ENCODE measurements at places on chromosomes 1 and 21. TPM values are rescaled to one million over a fixed set of nuclear protein-coding genes. Genes with fewer than 3 reads are reported as not detected.
A peak's percentile ranks its signal among the peaks of the same experiment; 100 is the strongest.

- H3K36me3 ChIP-seq = no peaks in the 10 kb centered on the region
- no peak overlapping the region for H3K4me3 ChIP-seq
- no peak overlapping the region for H3K27ac ChIP-seq
- H3K27me3 ChIP-seq = no peaks in the 10 kb centered on the region
- no peaks in the 10 kb centered on the region for H3K4me1 ChIP-seq
Observed at GRCh38 chr1:216325336-216325735, 97.9 kb downstream of the USH2A start.

GRCh38 chr1:207646171-207646570 lies 1.2 kb downstream of the CR1L start:
- no peak overlapping the region for H3K27ac ChIP-seq
- no peak overlapping the region for H3K4me3 ChIP-seq

- H3K36me3 ChIP-seq = peaks cover 8% of the 10 kb centered on the region
- H3K27me3 ChIP-seq = peaks cover 50% of the 10 kb centered on the region
- H3K4me1 ChIP-seq = peaks cover 8% of the 10 kb centered on the region
- H3K4me3 ChIP-seq = peak within 1 kb of the TSS; percentile 88
- H3K27ac ChIP-seq = no peak within 1 kb of the TSS
- DNase-seq = peak; percentile 99
Observed at GRCh38 chr1:1115786-1116700, at the start of gene C1orf159. C1orf159 (minus strand) TSS chr1:1116089; CDS start chr1:1091543, 24,546 bp downstream.

MPL gene
- 0.05 TPM for total RNA-seq

DNA sequence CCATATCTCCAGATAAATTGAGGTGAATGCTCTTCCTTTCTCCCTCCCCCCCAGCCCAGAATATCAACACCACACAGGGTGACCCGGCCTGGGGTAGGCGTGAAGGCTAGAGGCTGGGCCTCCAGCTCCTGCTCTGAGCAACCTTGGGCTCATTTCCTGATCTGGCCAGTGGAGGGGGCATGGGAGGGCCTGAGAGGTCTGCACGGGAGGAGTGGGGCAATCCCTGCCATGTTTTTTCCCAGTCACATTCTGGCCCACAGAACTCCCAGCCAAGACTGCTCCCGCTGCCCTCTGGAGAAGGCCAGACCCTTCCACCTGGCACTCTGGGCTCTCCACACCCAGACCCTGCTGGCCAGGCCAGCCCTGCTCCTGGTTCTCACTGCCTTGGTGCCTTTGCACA lies 3.9 kb downstream of the CLDN19 start:
- no peak for DNase-seq
- peaks cover 5% of the 10 kb centered on the region for H3K4me1 ChIP-seq
- no peak overlapping the region for H3K27ac ChIP-seq
- H3K4me3 ChIP-seq = no peak overlapping the region
- no peaks in the 10 kb centered on the region for H3K27me3 ChIP-seq
- no peaks in the 10 kb centered on the region for H3K36me3 ChIP-seq

GRCh38 chr1:100134872-100135271 lies 1.9 kb downstream of the TRMT13 start:
- H3K4me1 ChIP-seq = peaks cover 15% of the 10 kb centered on the region
- H3K27me3 ChIP-seq = no peaks in the 10 kb centered on the region
- no peak for DNase-seq
- peaks cover 30% of the 10 kb centered on the region for H3K36me3 ChIP-seq

OR2L2 gene
- total RNA-seq = under 0.01 TPM

GRCh38 chr21:45821315-45821962 lies 160.1 kb upstream of the COL6A1 start:
- DNase-seq = no peak
- H3K27ac ChIP-seq = no peak overlapping the region
- peaks cover 4% of the 10 kb centered on the region for H3K4me1 ChIP-seq
- peaks cover 2% of the 10 kb centered on the region for H3K36me3 ChIP-seq

DNA sequence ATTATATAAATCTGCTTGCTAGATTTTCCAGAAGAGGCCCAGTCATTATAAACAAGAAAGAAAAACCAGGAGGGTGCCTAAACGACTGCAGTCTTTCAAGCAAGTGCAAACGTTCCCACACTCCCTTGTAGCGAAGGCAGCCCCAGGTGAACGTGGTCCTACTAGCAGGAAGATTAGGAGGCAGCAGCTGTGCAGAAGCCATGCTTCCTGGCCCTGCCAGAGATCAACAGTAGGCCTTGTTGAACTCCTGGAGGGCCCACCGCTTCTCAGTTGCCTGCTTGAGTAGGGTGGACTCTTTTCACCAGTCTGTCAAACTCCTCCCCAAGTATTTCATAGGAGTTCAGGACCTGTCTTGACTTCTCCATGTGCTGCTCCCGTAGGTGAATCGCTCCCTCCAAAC lies 163.0 kb upstream of the GORAB start:
- H3K27ac ChIP-seq = no peak overlapping the region
- H3K27me3 ChIP-seq = no peaks in the 10 kb centered on the region
- H3K4me1 ChIP-seq = no peaks in the 10 kb centered on the region

WNT3A gene
- not detected for total RNA-seq

DNA sequence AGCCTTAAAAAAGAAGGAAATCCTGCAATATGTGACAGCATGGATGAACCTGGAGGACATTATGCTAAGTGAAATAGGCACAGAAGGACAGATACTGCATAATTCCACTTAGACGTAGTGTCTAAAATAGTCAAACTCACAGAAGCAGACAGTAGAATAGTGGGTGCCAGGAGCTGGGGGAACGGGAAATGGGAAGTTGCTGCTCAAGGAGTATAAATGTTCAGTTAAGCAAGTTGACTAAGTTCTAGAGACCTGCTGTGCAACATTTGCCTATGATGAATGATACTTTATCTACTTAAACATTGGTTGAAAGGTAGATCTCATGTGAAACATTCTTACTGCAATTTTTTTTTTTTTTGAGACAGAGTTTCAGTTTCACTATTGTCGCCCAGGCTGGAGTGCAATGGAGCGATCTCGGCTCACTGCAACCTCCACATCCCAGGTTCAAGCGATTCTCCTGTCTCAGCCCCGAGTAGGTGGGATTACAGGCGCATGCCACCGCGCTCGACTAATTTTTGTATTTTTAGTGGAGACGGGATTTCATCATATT lies 197.8 kb downstream of the HIVEP3 start:
- DNase-seq = no peak
- peaks cover 2% of the 10 kb centered on the region for H3K36me3 ChIP-seq
- peaks cover 51% of the 10 kb centered on the region for H3K4me1 ChIP-seq
- H3K27ac ChIP-seq = no peak overlapping the region

DNA sequence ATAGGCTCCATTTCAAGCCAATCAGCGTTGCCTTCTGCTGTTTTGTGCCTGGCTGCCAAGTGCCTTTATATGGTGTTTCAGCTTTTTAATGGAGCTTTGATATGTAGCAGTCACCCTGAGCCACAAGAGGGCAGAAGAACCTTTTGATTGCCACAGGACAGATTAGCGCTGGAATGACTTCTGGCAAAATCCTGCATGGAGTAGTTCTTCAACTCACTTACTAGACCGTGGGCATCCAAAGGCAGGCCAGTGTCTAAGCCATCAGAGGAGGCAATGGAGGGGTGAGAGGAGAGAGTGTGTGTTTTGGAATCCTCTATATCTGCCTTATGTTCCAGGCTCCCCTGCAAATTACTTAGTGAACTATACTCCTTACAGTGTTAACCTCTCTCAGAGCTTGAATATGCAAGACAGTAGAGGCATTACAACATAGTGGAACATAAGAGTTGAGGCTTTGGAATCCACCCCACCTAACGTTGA lies 56.2 kb downstream of the ST3GAL3 start:
- no peaks in the 10 kb centered on the region for H3K36me3 ChIP-seq
- no peaks in the 10 kb centered on the region for H3K27me3 ChIP-seq
- no peaks in the 10 kb centered on the region for H3K4me1 ChIP-seq
- no peak overlapping the region for H3K27ac ChIP-seq
- H3K4me3 ChIP-seq = no peak overlapping the region
- DNase-seq = peak; percentile 35

- no peak overlapping the region for H3K4me3 ChIP-seq
- no peaks in the 10 kb centered on the region for H3K4me1 ChIP-seq
- peaks cover 2% of the 10 kb centered on the region for H3K27me3 ChIP-seq
Observed at GRCh38 chr1:7299994-7300393, 471.1 kb upstream of the VAMP3 start.

GRCh38 chr1:11335417-11336056 lies 62.5 kb downstream of the UBIAD1 start:
- H3K4me1 ChIP-seq = peaks cover 6% of the 10 kb centered on the region
- H3K4me3 ChIP-seq = no peak overlapping the region
- H3K36me3 ChIP-seq = no peaks in the 10 kb centered on the region
- H3K27ac ChIP-seq = no peak overlapping the region
- no peak for DNase-seq
- peaks cover 9% of the 10 kb centered on the region for H3K27me3 ChIP-seq

DNA sequence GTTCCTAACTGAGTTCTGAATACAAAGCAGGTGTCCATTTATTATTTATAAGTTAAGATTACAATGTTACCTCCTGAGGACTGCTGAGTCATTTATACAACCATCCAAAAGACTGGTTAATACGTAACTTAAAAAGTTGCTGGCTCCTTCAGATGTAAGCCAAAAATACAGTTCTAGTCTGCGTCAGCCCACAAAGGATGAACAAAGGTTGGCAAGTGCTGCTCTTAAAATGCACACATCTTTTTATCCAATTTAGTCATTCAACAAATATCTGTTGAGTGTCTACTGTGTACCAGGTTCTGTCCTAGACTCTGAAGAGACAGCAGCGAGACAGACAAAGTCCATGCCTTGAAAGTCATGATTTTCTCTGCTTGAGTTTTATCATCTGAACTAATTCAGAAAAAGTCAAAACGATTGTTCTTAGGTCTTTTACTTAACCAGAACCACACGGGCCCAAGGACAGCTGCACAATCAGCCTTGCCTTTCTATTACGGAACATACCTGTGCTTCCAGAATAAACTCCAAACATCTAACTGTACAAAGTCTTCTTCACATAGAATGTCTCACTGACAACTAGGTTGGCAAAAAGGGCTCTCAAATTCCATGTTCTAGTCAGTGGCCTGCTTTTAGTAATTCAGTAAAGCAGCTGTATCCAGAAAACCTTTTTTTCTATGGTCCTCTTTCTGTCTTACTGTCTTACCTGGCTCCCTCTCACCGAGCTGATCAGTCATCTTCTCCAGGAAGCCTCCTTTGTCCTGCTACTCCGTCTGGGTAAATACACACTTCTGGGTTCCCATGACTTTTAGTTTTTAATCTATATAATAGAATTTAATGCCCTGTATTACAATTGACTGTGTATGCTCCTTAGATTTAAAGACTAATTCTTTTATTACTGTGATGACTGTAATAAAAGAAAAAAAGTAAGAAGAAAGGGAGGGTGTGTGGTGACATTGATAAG lies 15.5 kb upstream of the CNN3 start:
- H3K4me1 ChIP-seq = peaks cover 10% of the 10 kb centered on the region
- no peak for DNase-seq
- H3K4me3 ChIP-seq = no peak overlapping the region
- H3K27me3 ChIP-seq = no peaks in the 10 kb centered on the region

DNALI1 gene
- total RNA-seq = 1.3 TPM

PKLR gene
- 0.19 TPM for total RNA-seq

- H3K27ac ChIP-seq = no peak overlapping the region
- DNase-seq = no peak
- no peak overlapping the region for H3K4me3 ChIP-seq
- no peaks in the 10 kb centered on the region for H3K4me1 ChIP-seq
- no peaks in the 10 kb centered on the region for H3K27me3 ChIP-seq
Observed at GRCh38 chr1:63833363-63834119, 59.7 kb downstream of the ROR1 start.

EVA1B gene
- total RNA-seq = 15.5 TPM

Measured in thymus (tissue), 14 donors.